ENCODE measurements at places on chromosomes 13 and 19. TPM values are rescaled to one million over a fixed set of nuclear protein-coding genes. Genes with fewer than 3 reads are reported as not detected.

DNA sequence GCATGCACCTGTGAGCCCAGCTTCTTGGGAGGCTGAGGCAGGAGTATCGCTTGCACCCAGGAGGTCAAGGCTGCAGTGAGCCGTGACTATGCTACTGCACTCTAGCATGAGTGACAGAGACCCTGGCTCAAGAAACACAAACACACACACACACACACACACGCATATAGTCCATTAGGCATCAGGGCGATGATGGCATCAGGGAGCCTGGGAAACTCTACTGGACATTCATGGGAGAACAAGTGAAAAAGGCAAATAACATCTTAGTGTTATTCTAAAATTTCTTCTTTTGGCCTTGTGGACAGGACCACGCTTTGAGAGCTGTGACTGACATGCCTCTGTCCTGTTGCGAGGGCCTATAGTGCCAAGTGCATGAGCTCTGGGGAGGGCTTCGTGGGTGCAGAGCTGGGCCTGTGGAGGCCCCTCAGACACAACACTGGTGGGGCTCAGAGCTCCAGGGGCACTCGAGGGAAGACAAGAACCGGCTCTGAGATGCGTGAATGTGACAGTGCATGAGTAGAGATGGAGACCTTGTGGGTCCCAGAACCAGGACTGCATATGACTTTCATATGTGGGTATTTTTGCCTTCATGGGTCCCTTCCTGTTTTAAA, 8.0 kb upstream of the USF2 start:
- no peak for DNase-seq

DNA sequence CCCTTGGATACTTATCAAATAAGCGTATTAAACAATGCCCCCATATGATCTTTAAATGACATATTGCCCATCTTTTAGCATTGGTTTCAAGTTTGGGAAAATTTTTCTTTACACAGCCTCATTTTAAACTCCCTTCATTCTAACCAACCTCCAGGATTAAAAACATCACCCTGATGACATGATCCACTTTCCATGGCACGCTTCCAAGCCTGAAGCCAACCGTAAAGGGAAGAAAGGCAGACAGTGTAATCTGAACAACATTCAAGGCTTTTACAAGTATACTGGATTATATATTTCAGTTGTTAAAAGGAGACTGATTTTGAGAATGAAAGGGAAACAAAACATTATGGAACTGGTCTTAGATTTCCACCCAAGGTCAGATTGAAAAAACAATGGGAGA, 1721.9 kb downstream of the OLFM4 start:
- no peak for DNase-seq

GRCh38 chr13:75869981-75870380, 233.9 kb downstream of the LMO7 start:
- DNase-seq, result peak; percentile 19

DNA sequence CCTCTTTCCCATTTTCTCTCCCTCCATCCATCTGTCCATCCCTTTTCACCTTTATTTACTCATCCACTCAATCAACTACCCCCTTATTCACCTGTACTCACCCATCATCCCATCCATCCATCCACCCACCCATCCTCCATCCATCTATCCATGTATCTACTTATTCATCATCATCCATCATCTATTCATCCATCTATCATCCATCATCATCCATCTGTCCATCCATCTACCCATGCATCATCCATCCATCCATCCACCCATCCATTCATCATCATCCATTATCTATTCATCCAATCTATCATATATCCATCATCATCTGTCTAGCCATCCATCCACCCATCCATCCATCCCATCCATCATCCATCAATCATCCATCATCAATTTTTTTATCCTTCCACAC, 48.3 kb upstream of the ZNF536 start:
- DNase-seq, result no peak

- DNase-seq, result no peak
Measured at GRCh38 chr13:68380041-68380973, 1150.2 kb upstream of the PCDH9 start.

DNA sequence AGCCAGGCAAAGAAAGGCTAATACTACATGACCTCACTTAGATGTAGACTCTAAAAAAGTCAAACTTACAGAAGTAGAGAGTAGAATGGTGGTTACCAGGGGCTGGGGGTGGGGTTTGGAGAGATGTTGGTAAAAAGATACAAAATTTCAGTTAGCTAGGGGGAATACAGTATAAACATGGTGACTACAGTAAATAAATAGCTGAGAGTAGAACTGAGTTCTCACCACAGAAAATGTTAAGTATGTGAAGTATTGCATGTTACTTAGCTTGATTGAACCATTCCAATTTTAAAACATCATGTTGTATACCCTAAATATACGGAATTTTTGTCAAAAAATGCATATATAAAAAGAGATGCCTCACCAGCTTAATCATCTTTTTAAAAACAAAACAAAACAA, 67.5 kb upstream of the DOCK9 start:
- no peak for DNase-seq

- DNase-seq, result no peak
Measured at GRCh38 chr13:26344980-26345379, 91.1 kb downstream of the CDK8 start.

- DNase-seq, result no peak
Measured at GRCh38 chr19:56966225-56966696, 125.7 kb upstream of the PEG3 start.

DNA sequence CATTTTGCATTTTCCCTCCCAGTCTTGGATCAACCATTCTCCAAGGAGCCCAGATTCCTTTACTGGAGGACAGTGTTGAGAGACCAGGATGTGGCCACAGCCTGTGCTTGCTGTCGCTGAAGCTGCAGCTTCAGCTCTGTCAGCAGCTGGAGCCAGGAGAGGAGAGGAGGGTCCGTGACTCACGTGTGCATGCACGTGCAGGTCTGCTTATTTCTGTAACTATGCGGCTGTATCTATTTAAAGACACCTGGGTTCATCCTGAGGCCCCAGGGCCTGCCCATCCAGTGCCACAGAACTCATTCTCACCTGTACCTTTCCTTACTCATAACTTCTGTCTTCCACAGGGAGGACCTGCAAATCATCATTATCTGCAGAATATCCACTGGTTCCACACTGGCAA, 8.2 kb upstream of the LAMP1 start:
- DNase-seq, result no peak

The ZIK1 gene
- total RNA-seq, result 6.5 TPM

The HRC gene
- total RNA-seq, result not detected

The DZIP1 gene
- 0.85 TPM for total RNA-seq
